ENCODE measurements at places on chromosomes 16 and 17.
A peak's percentile ranks its signal among the peaks of the same experiment; 100 is the strongest.

DNA sequence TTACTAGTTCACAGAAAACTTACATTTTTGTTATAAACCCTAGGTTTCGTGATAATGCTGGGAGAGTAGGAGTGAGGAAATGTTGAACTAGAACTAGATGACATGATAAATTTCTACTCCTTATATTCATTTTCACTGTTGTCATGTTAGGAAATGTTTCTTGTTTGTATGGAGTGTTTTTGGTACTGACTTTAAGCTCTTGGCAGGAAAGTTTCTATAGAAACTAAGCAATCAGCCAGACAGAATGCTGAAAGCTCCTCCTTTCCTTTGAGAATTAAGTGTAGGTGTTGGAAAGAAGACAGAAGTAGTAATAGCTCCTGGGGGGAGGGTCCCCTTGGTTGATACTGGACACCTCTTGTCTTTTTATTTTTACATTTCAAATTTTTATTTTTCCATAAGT, 309.8 kb downstream of the MAP2K4 start:
- no peak overlapping the region for H3K27ac ChIP-seq
- no peak for DNase-seq
- H3K4me1 ChIP-seq: no peaks in the 10 kb centered on the region
- no peaks in the 10 kb centered on the region for H3K27me3 ChIP-seq
- H3K4me3 ChIP-seq: no peak overlapping the region
- peaks cover 4% of the 10 kb centered on the region for H3K36me3 ChIP-seq

- H3K36me3 ChIP-seq: no peaks in the 10 kb centered on the region
- H3K27ac ChIP-seq: peak overlapping the region; percentile 90
- H3K4me3 ChIP-seq: no peak overlapping the region
Observed at GRCh38 chr17:16418685-16419068, 3.3 kb downstream of the TRPV2 start.

GRCh38 chr17:30922235-30923030, 688 bp downstream of the ADAP2 start:
- peak overlapping the region; percentile 59 for H3K4me3 ChIP-seq
- H3K4me1 ChIP-seq: peaks cover 5% of the 10 kb centered on the region
- peaks cover 83% of the 10 kb centered on the region for H3K27me3 ChIP-seq
- DNase-seq: peak; percentile 23
- H3K27ac ChIP-seq: no peak overlapping the region
- no peaks in the 10 kb centered on the region for H3K36me3 ChIP-seq

DNA sequence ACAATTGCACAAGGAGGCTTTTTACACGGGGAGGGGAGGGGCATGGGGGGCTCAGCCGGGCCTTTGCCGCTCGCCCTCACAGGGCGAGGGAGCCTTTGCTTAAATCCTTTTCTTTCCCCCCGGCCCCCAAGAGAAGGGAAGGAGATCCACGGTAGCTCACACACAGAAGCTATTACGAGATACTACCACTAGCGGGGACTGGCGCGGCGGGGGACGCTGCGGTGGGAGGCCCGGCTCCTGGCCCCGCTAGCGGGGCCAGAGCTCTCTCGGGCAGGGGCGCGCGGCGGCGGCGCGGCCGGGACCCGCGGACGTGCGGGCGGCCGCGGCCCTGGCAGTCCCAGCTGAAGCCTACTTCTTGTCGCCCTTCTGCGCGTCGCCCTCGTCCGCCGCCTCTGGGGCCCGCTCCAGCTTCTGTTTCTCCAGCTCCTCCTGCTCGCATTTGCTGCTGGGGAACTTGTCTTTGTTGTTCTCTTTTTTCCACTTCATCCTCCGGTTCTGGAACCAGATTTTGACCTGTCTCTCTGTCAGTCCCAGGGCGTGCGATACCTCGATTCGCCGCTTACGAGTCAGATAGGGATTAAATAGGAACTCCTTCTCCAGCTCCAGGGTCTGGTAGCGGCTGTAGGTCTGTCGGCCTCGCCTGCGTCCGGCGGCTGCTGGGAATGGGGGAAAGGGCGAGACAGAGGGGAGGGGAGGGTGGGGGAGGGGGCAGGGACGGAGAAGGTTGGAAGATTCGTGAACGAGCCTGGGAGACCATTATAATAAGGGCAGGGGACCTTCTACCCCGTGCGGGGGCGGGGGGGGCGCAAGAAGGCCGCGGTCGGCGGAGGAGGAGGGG, 2.0 kb downstream of the HOXB8 start:
- DNase-seq: no peak
- peaks cover 61% of the 10 kb centered on the region for H3K4me1 ChIP-seq
- H3K27ac ChIP-seq: peak overlapping the region; percentile 100
- peaks cover 4% of the 10 kb centered on the region for H3K36me3 ChIP-seq
- peak overlapping the region; percentile 91 for H3K4me3 ChIP-seq

DNA sequence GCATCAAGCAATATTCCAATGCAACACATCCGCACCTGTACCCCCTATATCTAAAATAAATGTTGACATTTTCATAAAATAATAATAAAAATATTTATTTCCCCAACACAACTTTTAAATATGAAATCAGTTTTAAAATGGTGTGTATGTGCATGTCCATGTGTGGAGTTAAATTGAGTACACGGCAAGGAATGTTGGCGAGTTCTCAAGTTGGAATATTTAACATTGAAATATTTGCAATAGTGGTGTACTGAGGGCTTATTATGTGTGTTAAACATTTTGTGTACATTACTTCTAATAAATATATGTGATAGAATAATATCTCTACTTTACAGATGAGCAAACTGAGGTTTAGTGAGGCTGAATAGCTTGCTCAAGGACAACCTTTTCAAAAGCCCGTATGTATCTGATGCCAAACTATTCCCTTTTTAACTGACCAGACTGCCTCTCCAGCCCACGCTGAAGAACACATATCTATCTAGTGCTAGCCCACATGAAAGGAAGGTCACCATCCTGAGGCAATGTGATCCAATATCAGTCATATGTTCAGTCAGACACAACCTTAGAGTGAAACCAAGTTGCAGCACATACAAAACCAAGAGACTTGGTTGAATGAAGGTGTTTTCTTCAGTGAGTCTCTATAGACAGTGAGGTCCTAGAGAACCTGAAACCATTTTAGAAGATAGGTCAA, 192.2 kb upstream of the CDH11 start:
- no peak for DNase-seq
- H3K4me3 ChIP-seq: no peak overlapping the region
- H3K4me1 ChIP-seq: peaks cover 21% of the 10 kb centered on the region
- no peaks in the 10 kb centered on the region for H3K27me3 ChIP-seq
- no peak overlapping the region for H3K27ac ChIP-seq
- H3K36me3 ChIP-seq: no peaks in the 10 kb centered on the region

GRCh38 chr17:71380535-71380934, 740.3 kb upstream of the SOX9 start:
- no peaks in the 10 kb centered on the region for H3K36me3 ChIP-seq
- no peak overlapping the region for H3K4me3 ChIP-seq
- H3K27me3 ChIP-seq: no peaks in the 10 kb centered on the region
- peak overlapping the region; percentile 40 for H3K27ac ChIP-seq

DNA sequence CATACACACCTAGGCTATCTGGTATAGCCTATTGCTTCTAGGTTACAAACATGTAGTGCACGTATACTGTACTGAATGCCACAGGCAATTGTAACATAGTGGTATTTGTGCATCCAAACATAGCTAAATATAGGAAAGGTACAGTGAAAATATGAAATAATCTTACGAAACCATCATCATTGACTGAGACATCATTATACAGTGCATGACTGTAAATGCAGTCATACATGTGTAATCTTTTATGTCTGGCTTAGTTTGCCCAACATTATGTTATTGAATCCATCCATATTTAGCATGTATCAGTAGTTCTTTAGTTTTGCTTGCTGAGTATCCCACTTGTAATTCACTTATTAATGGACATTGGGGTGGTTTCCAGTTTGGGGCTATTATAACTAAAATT, 124.9 kb downstream of the CYLD start:
- no peaks in the 10 kb centered on the region for H3K4me1 ChIP-seq
- no peak overlapping the region for H3K4me3 ChIP-seq
- no peaks in the 10 kb centered on the region for H3K36me3 ChIP-seq
- H3K27ac ChIP-seq: no peak overlapping the region
- DNase-seq: no peak
- H3K27me3 ChIP-seq: peaks cover 1% of the 10 kb centered on the region

DNA sequence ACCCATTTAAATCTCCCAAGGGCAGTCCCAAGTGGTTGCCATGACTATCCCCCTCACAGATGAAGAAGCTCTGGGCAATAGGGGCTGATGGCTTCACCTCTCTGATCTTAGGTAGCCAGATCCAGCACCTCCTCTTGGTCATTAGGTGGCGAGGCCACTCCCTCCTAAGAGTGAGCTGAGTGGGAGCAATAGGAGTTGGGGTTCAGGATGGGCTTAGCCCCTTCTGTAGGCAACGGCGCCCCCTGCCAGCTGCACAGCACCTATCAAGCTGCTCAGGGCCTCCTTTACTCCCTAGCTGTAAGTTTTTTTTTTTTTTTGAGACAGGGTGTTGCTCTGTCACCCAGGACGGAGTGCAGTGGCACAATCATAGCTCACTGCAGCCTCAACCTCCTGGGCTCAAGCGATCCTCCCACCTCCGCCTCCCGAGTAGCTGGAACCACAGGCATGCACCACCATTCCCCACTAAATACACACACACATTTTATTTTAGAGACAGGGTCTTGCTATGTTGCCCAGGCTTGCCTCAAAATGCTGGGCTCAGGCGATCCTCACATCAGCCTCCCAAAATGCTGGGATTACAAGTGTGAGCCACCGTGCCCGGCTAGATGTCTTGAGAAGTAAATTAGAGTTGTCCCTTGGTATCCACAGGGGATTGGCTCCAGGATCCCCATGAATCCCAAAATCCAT, 3.5 kb upstream of the RRAD start:
- H3K27ac ChIP-seq: no peak overlapping the region
- no peak for DNase-seq
- peaks cover 42% of the 10 kb centered on the region for H3K27me3 ChIP-seq
- peaks cover 2% of the 10 kb centered on the region for H3K36me3 ChIP-seq
- peaks cover 22% of the 10 kb centered on the region for H3K4me1 ChIP-seq
- H3K4me3 ChIP-seq: no peak overlapping the region

GRCh38 chr16:89855986-89856385, 17.4 kb upstream of the TCF25 start:
- H3K36me3 ChIP-seq: no peaks in the 10 kb centered on the region
- H3K27ac ChIP-seq: no peak overlapping the region

GRCh38 chr17:61997664-61998063, 67.4 kb downstream of the MED13 start:
- H3K4me3 ChIP-seq: no peak overlapping the region
- peaks cover 11% of the 10 kb centered on the region for H3K4me1 ChIP-seq
- peaks cover 16% of the 10 kb centered on the region for H3K36me3 ChIP-seq
- H3K27ac ChIP-seq: no peak overlapping the region
- no peak for DNase-seq
- H3K27me3 ChIP-seq: no peaks in the 10 kb centered on the region

DNA sequence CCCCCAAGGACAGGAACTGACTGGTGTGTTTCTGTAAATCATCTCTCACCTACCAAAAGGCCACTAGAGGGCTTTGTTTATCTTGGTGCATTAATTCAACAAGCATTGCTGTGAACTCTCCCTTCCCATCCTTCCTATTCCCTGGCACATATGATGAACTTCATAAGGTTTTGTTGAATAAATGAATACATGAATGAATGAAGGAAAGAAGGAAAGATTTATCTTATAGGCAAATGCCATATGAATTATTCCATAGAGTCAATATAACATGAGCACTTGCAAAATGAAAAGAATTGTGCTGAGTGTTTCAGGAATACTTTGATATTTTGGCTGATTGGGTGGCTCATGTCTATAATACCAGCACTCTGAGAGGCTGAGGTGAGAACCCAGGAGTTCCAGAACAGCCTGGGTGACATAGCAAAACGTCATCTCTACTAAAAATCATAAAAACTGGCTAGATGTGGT, 4.3 kb downstream of the SPDYE4 start:
- H3K4me1 ChIP-seq: no peaks in the 10 kb centered on the region
- no peak for DNase-seq
- no peaks in the 10 kb centered on the region for H3K36me3 ChIP-seq
- H3K27ac ChIP-seq: no peak overlapping the region
- H3K4me3 ChIP-seq: no peak overlapping the region
- peaks cover 21% of the 10 kb centered on the region for H3K27me3 ChIP-seq

DNA sequence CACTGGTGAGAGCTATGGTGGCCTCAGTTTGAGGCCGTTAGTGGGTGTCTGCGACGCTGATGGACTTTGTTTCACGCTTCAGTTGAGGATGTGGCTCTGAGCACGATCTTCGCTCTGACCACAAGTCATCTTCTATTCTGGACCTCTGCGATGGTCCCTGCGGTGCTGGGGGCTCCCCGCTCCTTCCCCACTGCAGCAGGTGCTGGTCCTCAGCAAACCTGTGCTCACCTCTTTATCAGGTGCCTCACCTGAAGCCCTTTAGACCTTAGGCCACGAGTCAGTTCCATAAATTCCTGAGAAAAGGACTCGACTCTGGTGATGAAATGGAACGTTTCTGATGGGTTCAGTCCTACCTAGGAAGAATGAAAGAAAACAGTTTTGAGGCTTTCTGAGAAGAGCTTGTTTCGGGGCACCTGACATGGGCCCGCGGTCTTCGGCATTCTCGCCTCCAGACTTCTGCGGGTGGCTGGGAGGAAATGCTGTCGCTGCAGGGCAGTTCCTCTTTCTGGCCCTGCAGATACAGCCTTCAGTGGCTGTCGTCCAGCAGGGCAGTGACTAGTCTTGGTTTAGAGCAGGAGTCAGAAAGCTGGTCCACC, 4.7 kb downstream of the KCTD5 start:
- H3K4me3 ChIP-seq: no peak overlapping the region
- DNase-seq: no peak
- H3K27me3 ChIP-seq: no peaks in the 10 kb centered on the region
- H3K27ac ChIP-seq: no peak overlapping the region
- H3K36me3 ChIP-seq: peaks cover 4% of the 10 kb centered on the region

DNA sequence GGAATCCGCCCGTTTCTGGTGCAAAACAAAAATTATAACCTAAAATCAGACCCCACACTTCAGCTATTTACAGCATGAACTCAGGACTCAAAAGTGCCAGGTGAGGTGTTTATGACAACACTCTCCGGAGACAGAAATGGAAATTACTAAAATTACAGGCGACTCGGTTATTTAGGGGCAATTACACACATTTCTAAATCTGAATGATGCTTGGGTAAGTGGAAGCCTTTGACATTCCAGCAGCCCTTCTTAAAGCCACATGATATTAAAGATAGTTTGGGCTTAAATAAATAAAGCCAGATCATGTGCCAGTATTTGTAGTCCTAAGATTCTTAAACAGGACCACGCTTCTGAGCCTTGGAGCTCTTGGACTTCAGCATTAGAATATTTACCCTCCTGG, 36.7 kb upstream of the PMP22 start:
- no peak for DNase-seq
- peaks cover 31% of the 10 kb centered on the region for H3K4me1 ChIP-seq
- H3K27me3 ChIP-seq: no peaks in the 10 kb centered on the region
- no peaks in the 10 kb centered on the region for H3K36me3 ChIP-seq
- H3K27ac ChIP-seq: no peak overlapping the region

GRCh38 chr16:53893731-53894435, 189.9 kb downstream of the FTO start:
- peaks cover 7% of the 10 kb centered on the region for H3K36me3 ChIP-seq
- DNase-seq: no peak
- no peak overlapping the region for H3K4me3 ChIP-seq
- H3K27me3 ChIP-seq: no peaks in the 10 kb centered on the region
- H3K27ac ChIP-seq: peak overlapping the region; percentile 76
- H3K4me1 ChIP-seq: peaks cover 62% of the 10 kb centered on the region

DNA sequence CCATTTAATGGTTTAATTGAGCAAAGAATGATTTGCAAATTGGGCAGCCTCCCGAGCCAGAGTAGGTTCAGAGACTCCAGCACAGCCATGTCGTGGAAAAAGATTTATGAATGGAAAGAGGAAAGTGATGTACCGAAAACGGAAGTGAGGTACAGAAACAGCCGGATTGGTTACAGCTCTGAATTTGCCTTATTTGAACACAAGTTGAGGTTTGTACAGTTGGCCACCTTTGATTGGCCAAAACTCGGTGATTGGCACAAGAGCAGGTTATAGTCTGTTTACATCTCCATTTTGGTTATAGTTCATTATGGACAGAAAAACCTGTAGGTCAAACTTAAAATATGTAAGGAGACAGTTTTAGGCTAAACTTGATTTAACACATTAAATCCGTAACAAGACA, 44.5 kb downstream of the TENT4B start:
- no peaks in the 10 kb centered on the region for H3K27me3 ChIP-seq
- H3K27ac ChIP-seq: no peak overlapping the region
- H3K4me1 ChIP-seq: peaks cover 15% of the 10 kb centered on the region

Data from mesothelial cell of epicardium (in vitro differentiated cells).